ENCODE measurements at places on chromosomes 7 and 10.

DNA sequence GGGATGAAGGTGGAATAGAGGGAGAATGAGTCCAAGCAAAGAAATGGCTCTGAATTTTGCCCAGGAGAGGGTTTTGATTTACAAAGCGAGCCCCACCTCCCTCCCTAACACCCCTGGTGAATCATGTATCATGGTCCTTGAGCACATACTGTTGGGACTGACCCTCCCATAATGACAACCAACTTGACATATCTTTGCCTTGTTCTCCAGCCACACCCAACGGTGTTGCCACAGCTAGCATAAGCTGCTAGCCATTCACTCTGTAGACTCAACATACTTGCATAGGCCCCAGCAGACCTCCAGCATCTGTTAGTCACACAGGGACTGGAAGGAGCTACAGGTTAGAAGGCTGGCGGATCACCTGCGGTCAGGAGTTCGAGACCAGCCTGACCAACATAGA lies 538.5 kb downstream of the KCNMA1 start:
- DNase-seq, result no peak

GRCh38 chr7:23533238-23533604 lies 1.4 kb upstream of the TRA2A start:
- no peak for DNase-seq

DNA sequence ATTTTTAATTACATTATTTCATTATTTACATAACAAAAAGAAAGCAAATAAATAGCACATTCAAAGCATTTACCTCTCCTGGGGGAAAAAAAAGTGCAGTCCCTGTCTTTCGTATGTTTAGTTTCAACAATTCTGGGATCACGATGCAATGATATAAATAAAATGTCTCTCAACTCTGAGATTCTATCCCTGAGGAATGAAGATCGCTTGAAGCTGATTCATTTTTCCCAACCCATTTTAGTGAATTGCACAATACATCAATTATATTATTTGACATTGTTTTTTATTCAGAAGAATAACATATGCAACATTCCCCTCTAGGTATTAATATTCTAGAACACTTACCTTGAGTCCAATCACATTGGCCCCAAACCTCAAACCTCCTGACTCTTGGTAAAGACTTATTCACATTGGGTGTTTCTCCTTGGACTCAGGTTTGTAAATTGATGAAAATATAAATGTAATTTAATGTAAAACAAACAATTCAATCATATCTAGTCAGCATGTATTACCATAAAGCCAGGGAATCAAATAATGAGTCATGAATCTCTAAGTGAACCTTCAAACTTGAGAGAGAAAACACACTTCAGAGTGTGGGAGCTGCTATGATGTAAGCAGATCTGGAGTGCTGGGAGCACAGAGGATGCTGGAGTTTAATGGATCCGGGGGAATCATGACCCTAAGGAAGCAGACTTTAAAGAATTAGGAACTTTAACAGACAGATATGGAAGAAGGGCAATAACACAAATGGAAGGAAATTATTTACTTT lies 5.3 kb upstream of the SCIN start:
- DNase-seq, result no peak

- DNase-seq, result no peak
These were observed 9.6 kb downstream of the EMX2 start for GRCh38 chr10:117552156-117552631.

- DNase-seq, result no peak
These were observed 197.6 kb upstream of the FOXK1 start for GRCh38 chr7:4484545-4484944.

DNA sequence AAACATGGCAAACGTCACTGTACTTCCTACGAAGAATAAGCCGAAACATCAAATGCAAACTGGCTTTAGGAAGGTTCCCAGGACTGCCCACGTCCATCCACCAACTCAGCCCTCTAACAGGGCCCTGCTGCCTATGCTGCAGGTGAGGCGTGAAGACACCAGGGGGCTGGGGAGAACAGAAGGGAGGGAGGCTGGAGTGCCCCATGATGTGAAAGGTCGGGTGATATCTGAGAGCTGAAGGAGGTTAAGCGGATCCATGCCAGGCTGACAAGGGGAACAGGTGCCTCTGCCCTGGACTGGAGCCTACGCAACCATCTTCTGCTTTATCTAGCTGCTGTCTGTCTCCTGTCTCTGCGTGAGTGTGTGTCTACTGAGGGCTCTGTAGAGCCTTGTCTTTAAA lies 40.2 kb upstream of the ATP6V0A4 start:
- DNase-seq, result no peak

- DNase-seq, result no peak
These were observed 163.1 kb downstream of the CAMK1D start for GRCh38 chr10:12512332-12513002.

GRCh38 chr10:108771106-108771505 lies 1152.2 kb downstream of the XPNPEP1 start:
- DNase-seq, result no peak

DNA sequence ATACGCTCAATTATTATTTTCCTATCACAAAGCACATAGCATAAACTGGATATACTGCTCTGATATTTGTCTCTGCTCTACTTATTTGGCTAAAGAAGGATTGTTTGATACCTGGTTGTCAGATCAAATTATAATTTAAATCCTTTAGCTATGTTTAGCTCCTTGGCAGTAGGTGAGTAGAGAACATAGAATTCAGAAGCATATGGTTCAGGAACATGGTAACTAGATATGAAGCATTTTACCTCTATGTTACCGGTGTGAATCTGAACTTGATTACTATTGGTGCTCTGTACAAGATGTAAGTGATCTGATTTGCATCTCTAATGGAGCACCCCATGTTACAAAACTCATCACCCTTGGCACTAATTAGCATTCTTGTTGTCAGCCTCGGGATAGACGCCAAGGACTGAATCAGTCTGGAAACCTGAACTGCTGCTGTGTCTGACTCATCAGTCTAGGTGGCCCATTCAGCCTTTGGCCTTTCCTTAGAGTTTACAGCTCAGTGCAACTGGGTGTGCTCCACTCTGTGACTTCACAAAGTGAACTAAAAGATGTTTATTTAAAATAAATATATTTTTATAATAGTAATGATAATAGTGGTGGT lies 12.3 kb upstream of the MYPN start:
- DNase-seq, result no peak

GRCh38 chr7:37531225-37531624 lies 82.6 kb upstream of the ELMO1 start:
- no peak for DNase-seq

DNA sequence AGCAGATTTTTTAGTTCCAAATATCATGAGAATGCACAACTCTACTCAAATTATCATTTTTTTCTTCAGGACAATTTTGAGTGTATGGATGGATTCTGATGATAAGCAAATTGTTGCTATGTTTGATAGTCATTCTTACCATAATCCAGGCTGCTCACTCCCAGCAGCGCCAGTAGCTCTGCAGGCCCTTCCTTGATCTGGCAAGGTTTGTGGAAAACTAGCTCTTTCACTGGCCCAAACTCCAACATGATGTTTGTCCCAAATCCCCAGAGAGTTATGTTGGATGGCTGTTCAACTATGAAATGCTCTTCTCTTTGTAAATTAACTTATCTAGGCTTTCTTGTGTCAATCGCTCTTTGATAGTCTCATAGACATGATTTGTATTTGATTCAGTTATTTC lies 933.7 kb downstream of the DNAJB9 start:
- DNase-seq, result no peak

GRCh38 chr10:42475168-42476098 lies 162.9 kb downstream of the ZNF33B start:
- no peak for DNase-seq

DNA sequence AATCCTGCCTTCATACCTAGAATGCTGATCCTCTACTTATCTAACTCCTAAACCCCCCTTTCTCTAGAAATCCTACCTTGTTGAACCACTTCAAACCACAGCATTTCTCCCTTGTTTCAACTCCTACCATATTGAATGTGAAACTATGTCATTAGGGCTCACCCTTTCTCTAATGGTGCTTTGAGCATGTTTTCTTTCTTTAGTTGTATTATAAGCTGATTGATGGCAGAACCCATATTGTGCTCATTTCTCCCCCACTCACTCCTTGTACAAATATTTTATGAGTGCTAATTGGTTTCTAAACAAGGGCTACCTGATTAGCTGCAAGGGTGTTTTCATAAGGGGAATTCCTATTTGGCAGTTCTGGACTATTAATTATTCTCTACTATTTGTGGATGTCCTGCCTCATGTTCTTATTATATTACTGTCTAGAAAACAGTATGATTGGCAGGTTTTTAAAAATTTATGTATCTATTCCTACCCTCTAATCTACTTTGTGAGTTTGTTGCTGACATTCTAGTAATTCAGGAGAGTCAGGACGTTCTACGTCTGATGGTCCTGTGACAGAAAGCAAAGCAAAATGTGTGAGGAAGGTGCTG lies 765.8 kb downstream of the KCNMA1 start:
- DNase-seq, result no peak

GRCh38 chr10:36725581-36726520 lies 399.5 kb upstream of the ANKRD30A start:
- no peak for DNase-seq

DNA sequence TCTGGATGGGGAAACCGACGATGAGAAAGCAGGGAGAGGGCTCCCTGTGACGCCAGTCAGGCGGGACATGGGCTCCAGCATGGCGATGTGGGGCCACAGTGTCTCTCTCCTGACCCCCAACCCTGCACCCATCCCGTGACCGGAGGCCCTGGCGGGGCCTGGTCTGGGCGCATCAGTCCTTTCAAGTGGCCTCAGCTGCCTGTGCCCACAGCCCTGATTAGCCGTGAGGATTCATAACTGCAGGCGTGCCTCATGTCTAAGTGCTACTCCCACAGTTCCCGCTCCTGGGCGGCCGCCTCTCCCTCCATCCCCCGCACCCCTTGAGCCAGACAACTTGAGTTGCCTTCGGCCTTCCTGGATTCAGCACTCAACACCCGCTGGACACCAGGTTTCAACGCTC lies 240.8 kb downstream of the ELFN1 start:
- DNase-seq, result no peak

- DNase-seq, result no peak
These were observed 25.6 kb downstream of the CDNF start for GRCh38 chr10:14812271-14812670.

DNA sequence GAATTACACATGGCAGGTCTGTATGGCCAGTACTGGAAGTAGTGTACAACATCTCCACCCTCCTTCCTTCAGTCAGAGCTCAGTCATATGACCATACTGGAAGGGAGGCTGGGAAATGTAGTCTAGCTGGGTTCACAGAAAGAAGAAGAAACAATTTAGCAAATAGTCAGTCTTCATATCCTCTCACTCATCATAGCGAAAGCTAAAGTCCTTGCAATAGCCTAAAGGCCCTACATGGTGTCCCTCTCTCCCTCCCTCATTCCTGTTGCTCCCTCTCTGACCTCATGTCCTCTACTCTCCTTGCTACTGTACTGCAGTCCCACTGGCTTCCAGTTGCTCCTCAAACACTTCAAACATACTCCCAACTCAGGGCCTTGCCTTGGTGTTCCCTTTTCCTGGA lies 4.3 kb upstream of the CALU start:
- DNase-seq, result no peak

DNA sequence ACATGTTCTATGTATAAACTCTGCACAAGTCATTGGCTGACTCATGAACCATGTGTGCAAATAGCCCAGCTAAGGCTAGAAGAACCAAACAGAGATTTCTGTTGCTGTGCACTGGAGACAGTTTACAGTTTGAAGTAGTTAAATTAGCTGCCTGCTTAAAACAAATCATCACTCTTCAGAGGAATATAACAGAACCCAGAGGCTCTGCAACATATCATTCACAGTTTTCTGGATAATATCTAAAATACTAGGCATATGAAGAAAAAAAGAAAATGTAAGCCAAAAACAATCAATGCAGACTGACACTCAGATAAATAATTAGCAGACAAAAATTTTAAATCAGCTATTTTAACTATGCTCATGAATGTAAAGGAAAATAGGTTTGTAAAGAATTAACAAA lies 23.6 kb upstream of the FAM204A start:
- DNase-seq, result no peak

DNA sequence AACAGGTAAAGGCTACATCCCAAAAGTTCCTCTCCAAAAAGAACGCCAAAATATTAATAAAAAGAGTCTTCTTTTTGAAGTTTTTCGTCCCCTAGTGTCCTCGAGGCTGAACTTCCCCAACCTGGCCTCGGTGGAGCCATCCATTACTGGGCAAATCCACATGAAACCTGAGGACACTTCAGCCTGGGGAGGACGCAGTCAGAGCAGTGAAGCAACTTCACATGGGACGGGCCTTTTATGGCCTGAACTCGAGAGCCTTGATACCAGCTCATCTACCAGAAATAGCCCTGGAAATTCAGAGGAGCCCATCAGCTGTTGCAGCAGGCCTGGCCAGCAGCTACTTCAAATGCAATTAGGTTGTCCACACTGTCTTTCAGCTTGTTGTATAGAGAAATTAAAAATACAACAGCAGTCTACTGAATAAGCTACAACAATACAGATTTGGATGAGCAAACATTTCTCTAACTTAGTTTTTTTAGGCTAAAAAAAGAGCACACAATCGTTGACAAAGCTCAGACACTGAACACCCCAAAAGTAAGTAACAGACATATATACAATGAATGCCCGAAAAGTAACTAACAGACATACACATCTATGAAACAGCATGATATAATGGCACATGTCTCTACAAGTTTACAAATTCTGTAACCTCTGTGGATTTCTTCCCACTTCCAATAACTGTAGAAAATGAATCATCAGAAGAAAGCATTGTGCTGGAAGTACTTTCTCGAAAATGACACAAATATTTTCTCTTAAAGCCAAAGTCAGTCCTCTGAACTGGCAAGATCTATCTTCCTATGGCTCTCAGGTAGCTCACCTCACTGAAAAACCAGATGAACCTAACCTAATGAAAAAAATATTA lies at the start of gene SVIL:
Gene SVIL, minus strand, starts transcription at position 208 of the 862 bp plus-strand sequence. CDS start 79,913 bp downstream, outside the sequence.
- no peak for DNase-seq

DNA sequence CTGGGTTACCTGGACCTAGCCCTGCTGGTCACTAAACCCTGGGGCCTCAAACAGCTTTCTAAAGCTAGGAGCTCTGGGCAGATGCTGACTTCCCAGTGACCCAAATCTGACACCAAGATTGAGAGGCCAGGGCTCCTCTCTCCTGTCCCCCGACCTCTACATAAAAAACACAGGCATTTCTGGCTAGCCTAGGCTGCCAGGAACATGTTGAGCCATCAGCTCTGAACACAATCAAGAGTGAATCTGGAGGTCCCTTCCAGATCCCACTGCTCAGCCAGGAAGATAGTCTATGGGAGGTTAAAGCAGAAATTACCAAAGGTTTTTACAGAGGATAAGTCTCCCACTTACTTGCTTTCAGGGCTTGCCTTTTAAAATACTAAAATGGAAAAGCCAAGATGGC lies 22.1 kb upstream of the PDE1C start:
- DNase-seq, result no peak
